ENCODE measurements at places on chromosomes 7 and 10.
A peak's percentile ranks its signal among the peaks of the same experiment; 100 is the strongest.

DNA sequence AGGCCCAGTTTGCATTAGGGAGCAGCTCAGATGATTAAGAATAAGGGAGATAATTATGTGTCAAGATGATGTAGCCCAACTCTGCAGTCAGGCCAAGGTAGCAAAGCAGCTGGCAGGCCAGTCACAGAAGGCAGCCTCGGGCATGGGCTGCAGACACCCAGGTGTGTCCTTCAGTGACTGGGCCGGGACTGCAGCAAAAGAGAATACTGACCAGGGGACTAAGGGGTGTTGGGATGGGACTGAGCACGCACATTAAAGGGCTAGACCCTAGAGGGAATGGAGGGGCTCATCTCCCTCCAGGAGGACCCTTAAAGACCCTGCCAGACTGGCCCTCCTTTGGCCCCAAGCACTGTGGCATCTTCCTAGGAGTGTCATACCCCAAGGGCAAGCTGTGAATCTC is 38.7 kb downstream of the PAX2 start:
- no peak for DNase-seq

- no peak for DNase-seq
Observed at GRCh38 chr7:494906-495305, 24.7 kb downstream of the PDGFA start.

- no peak for DNase-seq
Observed at GRCh38 chr10:123995461-123996131, 97.8 kb downstream of the CHST15 start.

DNA sequence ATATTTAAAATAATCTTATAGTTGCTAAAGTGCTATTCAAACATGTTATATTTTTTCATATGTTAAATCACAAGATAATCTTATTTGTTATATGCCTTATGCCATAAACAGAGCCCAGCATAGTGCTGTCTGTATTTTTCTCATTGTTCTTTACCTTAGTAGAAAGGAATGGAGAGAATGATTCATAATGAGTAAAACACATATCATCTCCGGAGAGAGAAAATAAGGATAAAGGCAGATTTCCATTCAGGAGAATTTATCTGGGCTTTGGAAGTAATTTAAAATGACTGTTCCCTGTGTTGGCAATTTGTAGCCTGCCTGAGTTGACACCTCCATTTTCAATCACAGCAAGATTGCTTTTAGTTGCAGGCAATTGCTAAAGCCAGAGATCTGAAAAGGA is 30.2 kb downstream of the CHN2 start:
- DNase-seq: no peak

- DNase-seq: peak; percentile 12
Observed at GRCh38 chr7:23470330-23471105, at the start of gene IGF2BP3. IGF2BP3 (minus strand) TSS chr7:23470491; CDS start chr7:23470110, 381 bp downstream.
